ENCODE measurements at places on chromosomes 3 and 15.

GRCh38 chr3:160796813-160797164, 40.8 kb downstream of the PPM1L start:
- no peak for DNase-seq

DNA sequence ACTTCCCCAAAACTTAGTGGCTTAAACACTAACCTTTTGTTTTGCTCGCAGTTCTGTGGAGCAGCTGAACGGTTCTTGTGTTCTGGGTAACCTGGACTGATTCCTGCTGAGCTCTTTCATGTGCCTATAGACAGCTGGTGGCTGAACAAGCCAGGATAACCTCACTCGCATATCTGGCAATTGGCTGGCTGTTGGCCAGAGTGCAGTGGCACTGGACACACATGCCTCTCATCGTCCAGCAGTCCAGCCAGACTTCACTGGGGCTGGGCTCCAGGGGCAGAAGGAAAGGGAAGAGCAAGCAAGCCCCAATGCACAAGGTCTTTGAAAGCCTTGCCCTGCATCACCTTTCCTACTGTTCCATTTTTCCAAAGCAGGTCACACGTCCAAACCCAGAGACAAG, 53.6 kb upstream of the GATA2 start:
- no peak for DNase-seq

DNA sequence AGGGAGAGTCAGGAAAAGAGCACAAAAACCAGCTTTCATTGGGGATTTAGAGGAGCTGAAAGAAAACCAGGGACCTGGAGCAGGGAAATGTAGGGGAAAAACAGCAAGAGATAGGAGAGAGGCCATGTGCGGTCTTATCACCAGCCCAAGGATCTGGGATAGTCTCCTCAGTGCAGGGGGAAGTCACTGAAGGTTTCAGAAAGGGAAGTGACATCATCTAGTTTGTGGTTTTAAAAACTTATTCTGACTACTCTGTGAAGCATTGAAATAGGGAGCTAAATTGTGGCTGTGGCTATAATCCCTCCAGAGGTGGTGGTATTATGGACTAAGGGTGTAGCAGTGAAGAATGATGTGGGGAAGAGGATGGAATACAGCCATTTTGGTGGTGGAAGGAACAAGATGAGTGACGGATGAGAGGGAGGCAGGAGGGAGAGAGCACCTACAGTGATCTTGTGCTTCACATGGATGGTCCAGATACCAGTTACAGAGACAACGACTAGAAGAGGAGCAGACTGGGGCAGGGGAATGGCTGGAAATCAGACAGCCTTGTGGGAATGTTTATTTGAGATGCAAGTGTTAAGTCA, 72.7 kb downstream of the HMG20A start:
- peak; percentile 23 for DNase-seq

DNA sequence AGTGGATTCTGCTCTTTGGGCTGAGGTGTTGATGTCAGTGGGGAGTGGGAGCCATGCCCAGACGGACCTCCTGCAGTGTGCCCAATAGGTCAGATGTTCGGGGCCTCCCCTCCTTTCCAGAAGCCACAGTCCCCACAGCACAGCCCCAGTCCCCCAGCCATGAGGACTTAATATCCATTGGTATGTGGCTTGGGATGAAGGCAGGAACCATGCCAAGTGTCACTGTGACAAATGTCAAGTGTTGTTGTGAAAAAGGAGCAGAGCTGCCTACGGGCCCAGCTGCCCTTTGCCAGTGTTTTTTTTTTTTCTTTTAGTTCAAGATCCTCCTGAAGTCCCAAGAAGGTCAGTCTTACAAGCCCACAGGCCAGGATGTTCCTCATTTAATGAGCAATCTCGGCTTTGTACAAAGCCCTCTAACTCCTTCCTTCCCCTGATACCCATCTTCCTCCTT, 12.2 kb downstream of the SEMA3G start:
- no peak for DNase-seq

DNA sequence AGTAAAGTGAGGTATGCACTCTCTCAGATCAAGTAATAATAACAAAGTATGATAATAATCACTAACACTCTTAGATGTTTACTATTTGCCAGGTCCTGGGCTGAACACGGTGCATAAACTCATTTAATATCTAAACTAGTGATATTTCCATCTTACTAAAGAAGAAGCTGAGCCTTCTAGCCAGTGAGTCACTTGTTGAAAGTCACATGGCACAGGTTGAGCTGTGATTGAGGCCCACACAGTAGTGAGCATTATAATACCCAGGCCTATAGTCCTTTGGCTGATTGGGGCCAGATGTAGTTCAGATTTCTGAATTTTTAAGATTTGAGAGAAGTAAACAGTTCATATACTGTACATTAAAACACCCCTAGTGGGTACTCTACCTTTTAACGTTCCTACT, 93.2 kb upstream of the CCDC80 start:
- DNase-seq, result no peak

GRCh38 chr15:95832668-95833067, 497.8 kb upstream of the NR2F2 start:
- DNase-seq, result no peak

GRCh38 chr15:80194914-80195313, 42.1 kb downstream of the FAH start:
- no peak for DNase-seq

- DNase-seq, result no peak
These were observed 95.0 kb downstream of the CD47 start for GRCh38 chr3:107995823-107996222.

DNA sequence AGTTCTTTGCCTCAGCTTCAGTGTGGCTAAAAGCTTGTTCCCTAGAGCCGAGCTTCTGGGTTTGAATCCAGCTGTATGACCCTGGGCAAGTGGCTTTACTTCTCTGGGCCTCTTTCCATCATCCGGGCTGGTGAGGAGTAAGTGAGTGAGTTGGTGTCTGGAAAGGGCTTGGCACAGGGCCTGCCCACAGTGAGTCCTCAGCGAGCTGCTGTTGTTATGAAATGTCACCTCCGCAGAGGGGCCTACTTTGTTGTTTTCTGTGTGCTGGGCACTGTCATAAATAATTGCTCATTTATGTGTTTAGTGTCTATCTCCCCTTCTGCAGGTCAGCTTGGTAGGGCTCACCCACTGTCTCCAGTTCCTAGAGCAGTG, 31.7 kb downstream of the SLC6A6 start:
- DNase-seq, result peak; percentile 61

DNA sequence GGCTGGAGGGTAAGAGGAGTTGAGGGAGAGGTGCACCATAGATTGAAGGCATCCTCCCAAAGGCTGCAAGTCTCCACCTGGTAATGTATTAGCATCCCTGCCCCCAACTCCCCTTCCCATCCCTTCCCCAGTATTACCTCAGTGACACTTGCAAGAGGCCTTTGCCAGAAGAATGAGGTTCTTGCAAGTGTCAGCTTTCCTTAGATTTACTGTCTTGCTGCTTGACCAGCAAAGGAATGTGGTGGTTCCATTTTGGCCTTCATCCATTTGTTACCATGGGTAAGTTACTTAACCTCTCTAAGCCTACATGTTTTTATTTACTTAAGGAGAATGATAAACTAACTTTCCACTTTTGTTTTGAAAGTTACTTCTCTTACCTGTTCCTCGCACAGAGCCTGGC, 108.9 kb downstream of the LRTM1 start:
- no peak for DNase-seq

DNA sequence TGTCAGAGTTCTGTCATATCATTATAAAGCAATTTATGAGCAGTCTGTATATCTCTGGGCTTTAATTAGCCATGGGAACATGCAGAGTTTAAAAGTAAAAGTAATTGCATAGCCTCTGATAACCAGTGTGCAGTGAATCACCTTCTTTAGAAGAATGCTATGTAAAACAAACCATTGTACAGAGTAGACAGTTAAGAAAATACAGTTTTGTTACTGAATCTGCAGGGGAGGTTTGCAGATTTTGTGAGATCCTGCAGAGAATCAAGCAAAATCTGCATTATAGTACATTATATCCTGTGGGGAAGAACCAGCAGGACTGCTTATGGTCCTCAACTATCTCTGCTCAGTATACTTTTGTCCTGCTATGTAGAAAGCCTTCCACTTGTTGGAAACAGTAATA, 396.2 kb upstream of the NAALADL2 start:
- DNase-seq, result no peak

- DNase-seq, result no peak
These were observed 133.6 kb upstream of the RAP2B start for GRCh38 chr3:153028381-153028780.

GRCh38 chr15:58777107-58777506, 6.0 kb downstream of the MINDY2 start:
- DNase-seq, result no peak

GRCh38 chr3:69723389-69723788, 15.9 kb upstream of the MITF start:
- DNase-seq, result no peak

DNA sequence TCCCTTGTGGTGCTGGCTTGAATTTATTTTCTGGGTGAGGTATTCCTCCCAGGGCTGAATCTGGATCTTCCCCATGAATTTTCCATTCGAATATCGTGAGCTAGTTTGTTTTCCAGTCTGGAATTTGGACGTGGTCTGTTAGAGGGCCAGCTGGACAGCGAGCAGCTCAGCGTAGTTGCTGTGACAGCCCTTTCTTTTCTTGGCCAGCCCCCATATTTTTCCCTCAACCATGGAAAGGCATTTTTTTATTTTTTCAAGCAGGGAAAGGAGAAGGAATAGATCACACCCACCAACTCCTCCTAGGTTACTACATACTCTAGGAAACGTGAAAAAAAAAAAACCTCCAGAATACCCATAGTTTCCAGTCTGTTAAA, 152.0 kb downstream of the KLHL25 start:
- no peak for DNase-seq

DNA sequence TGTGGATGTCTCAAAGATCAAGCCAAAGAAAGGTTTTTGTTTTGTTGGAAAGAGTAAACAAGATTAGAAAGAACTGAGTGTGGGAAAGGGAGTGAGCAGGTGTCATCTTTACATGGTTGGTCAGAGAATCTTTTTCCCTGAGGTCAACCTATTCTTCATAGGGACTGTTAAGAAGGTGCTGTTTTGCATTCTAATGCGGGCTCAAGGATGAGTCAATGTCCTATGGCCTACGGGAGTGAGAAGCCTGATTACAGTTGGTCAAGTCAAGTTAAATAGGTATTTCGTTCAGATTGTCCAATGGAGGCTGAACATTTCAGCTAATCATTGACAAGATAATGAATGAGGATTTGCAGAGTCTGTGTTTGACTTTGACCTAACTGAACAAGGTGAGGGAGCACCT, 491.2 kb upstream of the PDZRN3 start:
- no peak for DNase-seq

DNA sequence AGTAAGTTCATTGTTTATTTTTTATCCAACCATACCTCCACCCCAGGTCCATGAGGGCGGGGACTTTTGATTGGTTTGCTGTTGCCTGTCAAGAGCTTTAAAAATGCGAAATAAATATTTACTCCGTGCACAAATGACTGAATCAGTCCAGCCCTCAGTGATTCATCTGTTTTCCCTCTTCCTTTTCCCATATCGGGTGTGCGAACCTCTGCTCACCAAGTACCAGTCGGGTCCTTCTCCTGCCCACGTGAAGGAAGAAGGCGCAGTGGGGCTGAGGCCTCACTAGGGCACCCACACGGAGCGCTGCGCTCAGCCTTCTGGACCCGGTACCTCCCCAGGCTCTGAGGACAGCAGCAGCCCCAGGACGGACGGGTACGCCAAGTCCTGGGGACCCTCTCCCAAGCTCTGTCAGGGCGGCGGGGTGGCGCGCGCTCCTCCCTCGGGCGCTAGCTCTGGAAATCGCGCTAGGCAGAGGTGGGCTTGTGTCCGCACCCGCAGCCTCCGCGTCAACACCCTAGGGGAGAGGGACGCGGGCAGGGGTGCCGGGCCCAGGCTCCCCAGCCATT, 70.5 kb upstream of the EPHB3 start:
- DNase-seq, result no peak

DNA sequence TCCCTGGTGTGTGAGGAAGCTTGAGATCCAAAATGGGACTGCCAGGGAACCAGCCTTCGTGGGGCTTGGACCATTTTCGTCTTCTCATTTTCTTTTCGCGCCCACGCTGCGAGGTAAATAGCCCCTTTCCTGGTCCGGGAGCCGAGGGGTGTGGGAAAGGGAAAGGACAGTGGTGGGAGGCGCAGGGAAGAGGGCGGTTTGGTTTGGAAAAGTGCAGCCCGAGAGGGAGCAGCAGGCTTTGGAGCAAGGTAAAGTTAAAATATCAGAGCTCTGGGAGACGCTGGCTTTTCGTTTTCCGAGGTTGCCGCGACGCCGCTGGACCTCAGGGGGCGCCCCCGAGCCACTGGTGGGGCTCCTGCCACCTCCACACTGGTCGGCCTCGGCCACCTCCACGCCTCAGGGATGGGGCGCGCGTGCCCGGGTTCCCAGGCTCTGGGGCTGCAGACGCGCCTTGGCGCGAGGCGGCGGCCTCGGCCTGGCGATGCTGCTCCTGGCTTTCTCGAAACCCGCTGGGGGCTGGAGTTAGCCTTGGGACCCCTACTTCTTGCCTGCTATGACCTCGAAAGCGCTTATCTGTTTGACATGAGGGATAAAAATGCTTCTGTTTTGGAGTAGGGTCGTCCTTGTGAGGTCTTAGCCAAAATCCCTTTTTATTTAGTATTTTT, 3.2 kb downstream of the PTPRG start:
- no peak for DNase-seq

GRCh38 chr3:123449102-123449996, 459 bp upstream of the ADCY5 start:
- DNase-seq, result no peak

GRCh38 chr3:63960048-63960711, 48.0 kb upstream of the SCAANT1 start:
- DNase-seq, result peak; percentile 63

GRCh38 chr3:100136921-100137320, 22.6 kb upstream of the FILIP1L start:
- no peak for DNase-seq

DNA sequence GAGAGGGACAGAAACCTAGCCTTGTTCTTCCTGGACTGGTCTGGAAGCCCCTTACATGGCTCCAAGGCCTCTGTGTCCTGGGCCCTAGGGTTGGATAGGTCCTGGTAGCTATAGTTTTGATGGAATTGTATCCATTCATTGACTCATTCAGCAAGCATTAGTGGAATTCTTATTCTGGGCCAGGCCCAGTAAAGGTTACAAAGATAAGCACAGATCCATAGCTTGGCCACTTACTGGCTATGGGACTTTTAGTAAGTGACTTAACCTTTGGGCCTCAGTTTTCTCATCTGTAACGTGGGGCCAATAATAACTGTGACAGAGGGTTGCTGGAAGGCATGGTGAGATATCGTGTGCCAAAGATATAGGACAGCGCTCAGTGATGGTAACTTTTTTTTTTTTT, 13.6 kb upstream of the DAG1 start:
- no peak for DNase-seq

DNA sequence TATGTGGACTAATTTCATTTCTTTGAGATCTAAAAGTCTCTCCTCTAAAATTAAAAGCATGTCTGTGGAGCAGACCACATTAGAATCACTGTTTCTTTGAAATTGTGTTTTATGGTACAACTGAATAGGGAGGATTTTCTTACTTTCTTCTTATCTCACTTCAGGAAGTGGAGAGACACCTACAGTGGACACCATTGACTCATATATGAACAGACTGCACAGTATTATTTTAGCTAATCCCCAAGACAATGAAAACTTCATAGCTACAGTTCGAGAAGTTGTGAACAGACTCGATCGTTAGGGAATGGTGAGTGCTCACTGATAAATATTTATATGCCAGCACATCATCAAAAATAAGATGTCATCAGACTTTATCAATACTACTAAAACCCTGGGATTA, 58.3 kb downstream of the HMG20A start:
- DNase-seq, result no peak

GRCh38 chr15:43525131-43525530, 7.7 kb downstream of the MAP1A start:
- no peak for DNase-seq

GRCh38 chr3:143811602-143812001, 36.7 kb downstream of the SLC9A9 start:
- DNase-seq, result no peak

GRCh38 chr3:185767002-185767688, 57.7 kb downstream of the IGF2BP2 start:
- no peak for DNase-seq
